Stomach (tissue), 19 donors: ENCODE measurements at places on chromosomes 12 and 14. TPM values are rescaled to one million over a fixed set of nuclear protein-coding genes. Genes with fewer than 3 reads are reported as not detected.

- no peak for DNase-seq
- no peak overlapping the region for H3K27ac ChIP-seq
- H3K4me3 ChIP-seq = no peak overlapping the region
- no peaks in the 10 kb centered on the region for H3K36me3 ChIP-seq
- H3K4me1 ChIP-seq = peaks cover 8% of the 10 kb centered on the region
- H3K27me3 ChIP-seq = no peaks in the 10 kb centered on the region
These were observed 13.5 kb downstream of the OLR1 start for GRCh38 chr12:10158406-10158805.

Gene PLEKHG7
- total RNA-seq = 0.92 TPM

DNA sequence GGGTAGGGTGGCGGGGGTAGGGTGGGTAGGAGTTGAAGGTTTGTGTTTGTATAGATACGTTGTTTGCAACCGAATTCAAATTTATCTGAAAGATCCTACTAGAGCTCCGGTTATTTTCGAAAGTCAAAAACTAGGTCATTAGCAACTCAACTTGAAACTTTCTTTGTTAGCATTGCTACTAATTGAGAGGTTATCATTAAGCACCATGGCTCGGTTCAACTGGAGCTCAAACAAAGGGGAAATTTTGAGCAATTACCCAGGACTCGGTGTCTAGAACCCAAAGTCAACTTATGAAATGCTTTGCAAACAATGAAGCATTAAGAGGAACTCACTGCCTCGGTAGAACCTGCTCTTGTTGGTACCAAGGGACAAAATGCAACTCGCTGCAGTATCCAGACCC is 207.7 kb downstream of the BCAT1 start:
- DNase-seq = no peak
- no peaks in the 10 kb centered on the region for H3K4me1 ChIP-seq
- H3K36me3 ChIP-seq = no peaks in the 10 kb centered on the region
- no peak overlapping the region for H3K27ac ChIP-seq
- H3K27me3 ChIP-seq = no peaks in the 10 kb centered on the region

DNA sequence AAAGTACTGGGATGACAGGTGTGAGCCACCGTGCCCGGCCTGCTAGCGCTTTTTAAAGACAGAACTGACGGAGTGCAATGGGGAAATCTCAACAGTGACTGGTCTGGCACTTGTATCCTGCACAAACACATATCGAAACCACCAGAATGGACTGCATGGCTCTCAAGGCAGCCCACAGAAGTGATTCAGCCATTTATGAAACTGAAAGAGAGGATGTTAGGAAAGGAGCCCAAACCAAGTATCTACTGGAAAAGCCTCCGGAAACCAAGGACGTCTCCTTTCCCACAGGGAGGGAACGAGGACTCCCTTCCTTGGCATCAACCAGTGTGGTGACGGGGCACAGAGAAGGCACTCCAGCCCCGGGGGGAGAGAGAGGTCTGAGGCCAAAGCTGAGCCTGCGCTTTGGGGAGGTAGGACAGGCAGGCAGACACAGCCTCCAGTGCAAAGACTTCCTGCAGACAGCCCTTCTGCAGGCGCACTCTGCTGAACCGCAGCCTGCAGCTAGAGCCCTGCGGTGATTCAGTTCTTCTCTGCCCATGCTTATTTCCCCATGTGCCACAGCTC is 16.5 kb downstream of the SLC15A4 start:
- DNase-seq = no peak
- no peaks in the 10 kb centered on the region for H3K27me3 ChIP-seq
- H3K4me3 ChIP-seq = no peak overlapping the region
- H3K27ac ChIP-seq = peak overlapping the region; percentile 13
- peaks cover 56% of the 10 kb centered on the region for H3K36me3 ChIP-seq
- H3K4me1 ChIP-seq = peaks cover 32% of the 10 kb centered on the region
